Naive thymus-derived CD8-positive, alpha-beta T cell (primary cell): ENCODE measurements at places on chromosomes 11 and 22.

- DNase-seq = no peak
Measured at GRCh38 chr22:33565580-33565995, 354.7 kb downstream of the LARGE1 start.

GRCh38 chr22:37381489-37381888 is 45.8 kb downstream of the ELFN2 start:
- no peak for DNase-seq

DNA sequence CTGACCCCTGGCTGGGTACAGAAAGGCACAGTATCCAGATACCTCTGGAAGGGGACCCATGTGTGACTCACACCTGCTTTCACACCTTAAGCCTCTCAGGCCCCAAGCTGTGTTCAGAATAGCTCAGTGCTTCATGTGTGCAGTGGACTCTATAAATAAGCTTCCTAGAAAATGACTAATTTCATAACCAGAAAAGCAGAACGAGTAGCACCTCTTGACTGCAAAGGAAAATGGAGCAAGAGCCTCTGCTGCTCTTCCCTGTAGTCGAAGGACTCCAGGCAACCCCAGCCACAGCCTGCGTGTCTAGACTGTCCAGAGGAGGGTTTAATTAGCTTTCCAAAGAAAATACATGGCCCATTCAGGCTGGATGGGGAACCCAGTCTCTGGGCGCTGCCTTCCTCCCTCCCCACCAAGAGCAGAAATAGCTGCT is 23.1 kb downstream of the PTPN5 start:
- no peak for DNase-seq

GRCh38 chr11:109789901-109790300 is 303.3 kb upstream of the ZC3H12C start:
- no peak for DNase-seq

DNA sequence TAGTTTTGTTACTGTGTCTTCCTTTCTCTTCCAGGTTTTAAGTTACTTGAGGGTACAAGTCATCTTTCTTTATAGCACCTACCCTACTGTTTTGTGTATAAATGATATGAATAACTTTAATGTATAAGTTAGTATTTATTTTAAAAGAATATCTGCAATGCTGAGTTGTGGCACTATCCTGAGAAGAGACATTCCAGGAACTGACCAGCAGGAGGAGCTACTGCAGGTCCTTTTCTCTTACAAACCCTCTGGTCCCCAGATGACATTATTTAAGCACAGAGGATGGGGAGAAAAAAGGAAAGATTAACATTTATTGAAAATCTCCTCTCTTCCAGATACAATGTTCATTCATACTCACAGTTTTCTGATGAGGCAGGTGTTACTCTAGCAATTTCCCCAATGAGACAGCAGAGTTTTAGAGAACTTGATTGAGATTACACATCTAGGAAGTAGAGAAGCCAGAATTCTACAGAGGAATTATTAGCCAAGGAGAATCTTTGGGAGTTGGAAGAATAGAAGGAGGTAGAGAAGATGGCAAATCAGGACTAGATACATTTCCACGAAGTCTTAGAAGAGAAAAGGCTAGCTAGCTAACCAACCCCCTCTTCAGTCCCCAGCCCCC is 541.2 kb upstream of the API5 start:
- no peak for DNase-seq

- no peak for DNase-seq
Measured at GRCh38 chr22:24090581-24090980, 79.5 kb downstream of the CABIN1 start.

DNA sequence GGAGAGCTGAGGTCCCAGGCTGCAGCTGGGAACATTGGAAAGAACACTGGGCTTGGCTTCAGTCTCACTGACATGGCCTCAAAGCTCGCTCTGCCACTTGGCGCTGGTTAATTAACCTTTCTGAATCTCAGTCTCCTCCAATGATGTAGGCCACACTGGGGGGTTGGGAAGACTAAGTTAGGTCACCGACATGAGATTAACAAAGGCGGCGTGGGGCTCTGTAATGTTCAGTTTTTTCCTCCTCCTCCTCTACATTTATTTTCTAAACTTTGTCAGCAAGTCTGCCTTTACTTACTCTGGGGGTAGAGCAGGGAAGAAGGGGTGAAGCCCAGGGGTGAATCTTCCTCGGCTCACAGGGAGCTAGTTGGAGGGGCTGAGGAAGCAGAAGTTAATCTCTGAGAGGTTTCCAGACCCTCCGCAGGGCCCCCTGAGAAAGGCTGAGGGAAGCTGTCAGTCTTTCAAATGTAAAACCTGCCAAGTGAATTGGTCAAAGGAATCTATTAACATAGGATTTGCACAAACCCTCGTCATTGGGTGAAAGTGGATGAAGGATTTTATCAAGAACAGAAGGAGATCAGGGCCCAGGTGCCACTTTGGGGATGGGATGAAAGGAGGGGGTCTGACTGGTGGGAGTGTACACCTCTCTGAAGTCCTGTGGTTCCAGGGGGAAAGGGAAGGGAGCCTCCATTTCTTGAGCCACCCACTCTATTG is 32.1 kb upstream of the TENM4 start:
- no peak for DNase-seq

DNA sequence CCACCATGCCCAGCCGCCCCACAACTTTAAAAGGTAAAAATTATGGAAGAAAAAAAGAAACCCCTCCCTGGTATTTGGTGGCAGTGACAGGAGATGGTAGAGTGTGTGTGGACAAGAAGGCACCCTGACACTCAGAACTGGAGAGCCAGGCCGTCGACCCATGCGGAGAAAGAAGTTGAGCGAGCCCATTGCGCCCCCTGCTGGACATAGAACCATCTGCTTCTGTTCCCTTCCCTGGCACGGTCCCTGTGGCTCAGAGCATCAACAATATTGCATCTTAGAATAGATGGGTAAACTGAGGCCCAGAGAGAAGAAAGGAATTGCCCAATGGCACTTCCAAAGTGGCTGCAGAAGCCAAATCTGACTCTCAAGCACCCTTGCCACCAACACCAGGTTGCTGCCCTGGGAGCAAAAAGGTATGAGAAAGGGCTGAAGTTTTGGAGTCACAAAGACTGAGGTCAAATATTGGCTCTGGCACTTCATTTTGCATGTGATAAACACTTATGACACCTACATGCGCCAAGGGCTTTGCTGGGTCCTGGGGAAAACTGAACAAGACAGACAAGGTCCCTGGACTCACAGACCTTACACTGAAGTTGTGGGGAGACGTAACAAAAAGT is 8.6 kb downstream of the MRPL11 start:
- peak; percentile 59 for DNase-seq

DNA sequence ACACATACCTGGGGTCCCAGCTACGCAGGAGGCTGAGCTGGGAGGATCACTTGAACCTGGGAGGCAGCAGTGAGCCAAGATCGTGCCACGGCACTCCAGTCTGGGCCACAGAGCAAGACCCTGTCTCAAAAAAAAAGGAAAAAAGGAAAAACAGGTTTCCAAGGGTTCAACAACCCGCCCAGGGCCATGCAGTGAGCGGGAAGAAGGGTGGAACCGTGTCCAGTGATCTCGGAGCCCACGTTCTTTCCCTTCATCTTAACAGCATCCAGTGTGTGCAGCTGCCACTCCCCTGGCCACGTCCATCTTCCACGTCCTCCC is 14.9 kb upstream of the LRP5 start:
- DNase-seq = no peak
